CD4-positive, alpha-beta T cell treated with Interleukin-4 for 4 hours (primary cell): ENCODE measurements at places on chromosomes 6 and 20.
A peak's percentile ranks its signal among the peaks of the same experiment; 100 is the strongest.

GRCh38 chr6:150322466-150322871 lies 46.3 kb upstream of the IYD start:
- no peak for DNase-seq

DNA sequence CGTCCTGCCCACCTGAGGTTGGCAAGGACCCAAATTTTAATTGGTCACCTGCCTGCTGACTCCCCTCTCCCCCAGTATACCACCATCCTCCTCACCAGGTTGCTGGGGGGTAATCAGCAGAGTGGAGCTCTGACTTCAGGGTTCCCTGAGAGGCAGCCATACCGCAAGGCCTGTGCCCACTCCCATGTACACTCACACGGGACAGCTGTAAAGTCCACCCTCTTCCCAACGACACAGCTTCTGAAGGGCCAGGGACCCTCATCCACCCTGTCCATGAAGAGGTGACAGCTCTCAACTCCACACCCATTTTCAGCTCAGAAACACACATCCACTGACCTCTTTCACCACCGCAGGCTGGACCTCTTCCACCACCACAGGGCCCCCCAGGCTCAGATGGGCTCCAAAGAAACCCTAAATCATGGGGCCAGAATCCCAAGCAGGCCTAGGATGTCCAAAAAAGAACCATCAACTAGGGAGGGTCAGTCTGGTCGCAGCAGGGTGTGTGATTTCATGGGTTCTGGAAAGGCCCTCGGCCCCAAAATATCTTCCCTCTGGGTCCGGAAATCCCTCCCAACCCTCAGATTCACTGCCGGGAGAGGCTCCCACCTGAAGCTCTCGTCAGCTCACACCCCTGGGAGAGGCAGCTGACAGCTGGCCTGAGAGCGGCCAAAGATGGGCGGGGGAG lies 30.0 kb downstream of the TFEB start:
- DNase-seq, result no peak

DNA sequence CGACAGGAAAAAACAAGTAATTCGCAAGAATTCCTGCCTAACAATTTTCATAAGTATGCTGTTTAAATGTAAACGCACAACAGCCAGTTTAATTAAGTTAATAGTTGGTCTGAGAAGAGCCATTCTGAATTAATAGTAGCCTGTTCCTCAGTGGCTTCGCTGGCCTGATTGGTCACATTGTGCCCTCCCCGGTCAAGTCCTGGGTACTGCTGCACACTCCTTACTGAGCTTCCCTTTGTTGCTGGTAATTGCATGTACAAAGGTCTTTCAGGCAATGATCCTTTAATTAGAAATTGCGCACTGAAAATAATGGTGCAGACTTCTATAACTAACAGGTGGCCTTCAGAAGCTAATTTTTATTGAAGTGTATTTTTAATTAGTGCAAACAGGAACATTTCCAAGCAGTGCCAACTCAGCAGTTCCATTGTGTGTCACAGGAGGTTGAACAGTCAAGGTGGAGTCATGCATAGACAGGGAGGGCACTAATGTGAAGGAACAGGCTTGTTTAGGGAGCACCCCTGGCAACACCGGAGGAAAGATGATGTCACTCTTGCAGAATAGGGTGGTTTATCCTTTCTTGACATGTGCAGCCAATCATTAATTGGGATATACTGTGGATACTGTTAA lies 92.6 kb upstream of the SLC22A23 start:
- no peak for DNase-seq

- DNase-seq, result no peak
These were observed 13.0 kb upstream of the RBM24 start for GRCh38 chr6:17268114-17268513.

- DNase-seq, result no peak
These were observed 22.7 kb downstream of the MRPL14 start for GRCh38 chr6:44104481-44105021.

- no peak for DNase-seq
These were observed 567.7 kb downstream of the ADGRB3 start for GRCh38 chr6:69202768-69203167.

DNA sequence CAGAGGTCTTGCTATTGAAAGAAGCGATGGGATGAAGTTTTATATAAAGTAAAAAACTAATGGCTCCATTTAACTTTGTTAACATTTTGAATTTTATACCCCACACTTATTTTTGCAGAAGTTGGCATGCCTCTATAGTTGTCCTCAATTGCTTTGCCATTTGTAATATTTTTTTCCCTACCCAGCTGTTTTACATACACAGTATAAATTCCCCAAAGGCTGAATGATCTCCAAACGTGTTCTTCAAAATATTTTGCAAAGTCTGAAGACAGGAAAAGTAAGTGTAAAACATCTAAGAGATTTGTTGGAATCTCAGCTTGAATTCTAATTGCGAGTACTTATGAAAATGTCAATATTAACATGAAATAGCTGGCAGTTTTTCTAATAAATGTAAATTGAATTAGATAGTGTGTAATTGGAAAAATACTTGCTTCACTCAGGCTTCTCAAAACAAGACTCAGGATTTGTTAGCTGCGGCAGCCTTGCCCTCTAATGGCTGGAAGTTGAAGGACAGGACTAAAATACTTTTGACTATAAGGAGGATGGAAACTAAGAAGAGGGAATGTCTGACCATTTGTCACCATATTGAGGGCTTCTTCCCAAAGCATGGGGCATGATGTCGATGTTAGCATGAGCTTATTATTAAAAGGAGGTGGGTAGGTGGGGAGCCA lies 226.8 kb downstream of the UST start:
- no peak for DNase-seq

DNA sequence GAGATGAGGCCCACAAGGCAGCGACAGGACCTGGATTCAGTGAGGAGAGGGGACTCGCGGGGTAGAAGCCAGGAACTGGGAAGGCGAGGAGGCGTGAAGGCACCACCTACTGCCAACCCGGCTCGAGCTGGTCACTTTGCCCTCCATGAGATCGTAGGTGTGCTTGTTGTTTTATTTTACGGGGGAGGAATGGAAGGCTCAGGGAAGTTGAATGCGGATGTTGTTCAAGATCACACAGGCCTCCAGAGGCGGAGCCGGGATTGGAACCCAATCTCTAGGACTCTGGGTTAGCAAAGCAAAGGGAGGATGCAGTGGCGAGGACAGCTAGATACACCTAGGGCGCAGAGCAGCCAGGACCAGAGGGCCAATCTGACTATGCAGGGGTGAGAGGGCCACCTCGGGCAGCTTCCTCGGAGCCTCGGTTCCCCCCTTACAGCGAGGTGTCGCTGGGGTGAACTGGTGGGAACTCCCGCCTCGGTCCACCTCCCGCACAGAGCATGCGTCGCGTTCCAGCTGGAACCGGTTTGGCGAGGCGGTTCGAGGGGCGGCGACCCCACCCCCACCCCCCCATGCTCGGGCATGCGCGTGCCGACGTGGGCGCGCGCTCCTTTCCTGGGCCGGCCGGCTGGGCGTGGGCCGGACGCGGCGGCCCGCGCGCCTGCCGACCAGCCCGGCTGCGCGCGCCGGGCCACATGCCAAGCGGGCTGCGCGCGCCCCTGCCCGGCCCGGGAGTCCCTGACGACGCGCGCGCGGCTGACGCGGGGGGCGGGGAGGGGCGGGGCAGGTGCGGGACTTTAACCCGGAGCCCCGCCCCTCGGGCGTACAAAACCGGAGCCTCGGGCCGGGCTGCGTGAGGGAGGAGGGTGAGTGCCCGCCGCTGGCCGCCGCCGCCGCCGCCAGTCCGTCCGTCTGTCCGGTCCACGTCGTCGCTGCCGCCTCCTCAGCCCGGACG lies 80.4 kb upstream of the MYL9 start:
- DNase-seq, result peak; percentile 90

DNA sequence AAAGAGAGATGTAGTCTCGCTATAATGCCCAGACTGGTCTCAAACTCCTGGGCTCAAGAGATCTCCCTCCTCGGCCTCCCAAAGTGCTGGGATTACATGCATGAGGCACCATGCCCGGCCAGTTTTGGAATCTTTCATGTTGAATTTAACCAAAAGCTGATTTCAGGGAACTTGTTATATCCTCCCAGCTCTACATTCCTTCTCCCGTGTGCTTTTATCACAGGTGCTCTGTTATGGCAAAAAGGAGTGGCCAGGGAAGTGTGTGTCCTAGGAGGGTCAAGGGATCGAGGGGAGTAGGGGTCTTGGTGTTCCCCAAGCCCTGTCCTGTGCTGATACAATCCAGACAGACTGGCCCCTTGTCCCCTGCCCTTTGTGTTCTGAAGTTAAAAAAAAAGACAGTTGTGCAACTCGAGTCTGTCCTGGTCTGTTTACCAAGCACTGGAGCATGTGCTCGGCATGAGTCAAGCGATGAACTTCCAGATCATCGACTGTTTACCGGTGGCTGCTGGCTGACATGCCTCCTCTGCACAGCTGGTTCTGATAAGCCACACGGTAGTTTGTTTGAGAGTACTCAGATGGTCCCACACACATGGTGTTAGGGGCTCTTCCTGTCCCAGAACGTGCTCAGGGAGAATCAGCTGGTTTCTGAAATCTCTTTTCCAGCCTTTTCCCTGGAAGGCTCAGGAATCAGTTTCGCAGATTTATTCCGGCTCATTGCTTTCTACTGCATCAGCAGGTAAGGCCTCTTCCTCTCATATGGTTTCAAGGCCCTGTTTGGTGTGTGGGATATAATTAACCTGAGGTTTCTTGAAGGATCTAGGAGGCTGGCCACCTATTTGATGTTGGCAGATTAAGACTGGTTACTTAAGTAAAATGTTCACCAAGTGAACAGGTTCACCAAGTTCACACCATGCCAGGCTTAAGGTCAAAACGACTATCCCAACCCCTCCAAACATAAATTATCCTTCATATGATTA lies 52.6 kb upstream of the NAA20 start:
- no peak for DNase-seq

DNA sequence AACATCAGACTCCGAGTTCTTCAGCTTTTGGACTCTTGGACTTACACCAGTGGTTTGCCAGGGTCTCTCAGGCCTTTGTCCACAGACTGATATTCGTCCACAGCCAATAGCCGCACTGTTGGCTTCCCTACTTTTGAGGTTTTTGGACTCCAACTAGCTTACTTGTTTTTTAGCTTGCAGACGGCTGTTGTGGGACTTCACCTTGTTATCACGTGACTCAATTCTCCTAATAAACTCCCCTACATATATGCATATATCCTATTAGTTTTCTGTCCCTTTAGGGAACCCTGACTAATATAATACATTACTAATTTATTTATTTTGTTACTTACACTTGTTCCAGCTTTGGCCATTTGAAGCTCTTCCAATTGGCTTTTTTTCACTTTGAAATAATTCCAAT lies 311.3 kb downstream of the BMP2 start:
- no peak for DNase-seq

- DNase-seq, result no peak
These were observed 474 bp downstream of the RBM38 start for GRCh38 chr20:57391439-57392301.

GRCh38 chr6:151330130-151330696 lies 61.1 kb downstream of the ZBTB2 start:
- no peak for DNase-seq

DNA sequence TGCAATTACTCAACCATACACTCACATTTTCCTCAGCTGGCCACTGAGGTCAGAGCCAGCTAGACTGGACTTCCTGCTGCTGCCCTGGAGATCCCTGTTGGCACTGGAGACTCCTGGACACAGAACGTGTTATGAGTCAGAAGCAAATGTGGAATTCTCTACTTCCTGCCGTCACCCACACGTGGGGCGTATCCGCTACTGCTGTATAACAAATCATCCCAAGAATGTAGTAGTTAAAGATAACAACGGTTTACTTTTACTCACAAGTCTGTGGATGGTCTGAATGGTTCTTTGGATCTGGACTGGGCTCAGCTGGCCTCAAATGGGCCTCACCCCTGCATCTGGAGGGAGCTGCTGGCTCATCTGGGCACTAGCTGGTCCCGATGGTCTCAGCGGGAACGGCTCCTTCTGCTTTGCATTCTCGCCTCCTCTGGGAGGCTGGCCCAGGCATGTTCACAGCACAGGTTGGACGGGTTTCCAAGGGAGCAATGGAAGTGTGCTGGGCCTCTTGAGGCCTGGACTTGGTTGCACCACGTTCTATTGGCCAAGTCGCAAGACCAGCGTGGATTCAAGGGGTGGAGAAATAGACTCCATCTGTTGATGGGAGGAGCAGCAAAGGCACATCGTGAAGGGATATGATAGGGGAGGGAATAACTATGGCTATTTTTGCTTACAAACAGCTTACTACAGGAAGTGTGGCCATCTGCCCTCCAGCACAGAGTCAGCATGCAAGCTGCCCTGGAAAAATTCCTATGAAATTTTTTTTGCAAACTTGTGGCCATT lies 118.5 kb downstream of the SNX5 start:
- DNase-seq, result no peak

DNA sequence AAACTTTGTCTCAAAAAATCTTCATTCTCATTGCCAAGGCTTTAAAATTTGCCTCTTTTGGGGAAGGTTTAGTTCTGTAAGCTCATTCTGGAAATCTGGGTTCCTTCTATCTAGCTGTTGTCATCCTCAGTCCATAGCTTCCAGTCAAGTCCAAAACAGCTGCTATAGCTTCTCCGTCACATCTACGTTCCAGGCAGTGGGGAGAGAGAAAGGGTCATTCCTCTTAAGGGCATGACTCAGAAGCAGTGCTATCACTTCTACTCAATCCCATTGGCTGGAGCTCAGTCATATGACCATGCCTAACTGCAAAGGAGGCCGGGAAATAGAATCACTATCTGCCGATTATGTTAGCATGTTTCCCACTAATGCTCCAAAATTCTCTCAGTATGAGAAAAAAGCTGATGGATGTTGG lies 141.4 kb upstream of the PTPN1 start:
- DNase-seq, result no peak

- no peak for DNase-seq
These were observed 38.0 kb downstream of the CD164 start for GRCh38 chr6:109344226-109344625.

DNA sequence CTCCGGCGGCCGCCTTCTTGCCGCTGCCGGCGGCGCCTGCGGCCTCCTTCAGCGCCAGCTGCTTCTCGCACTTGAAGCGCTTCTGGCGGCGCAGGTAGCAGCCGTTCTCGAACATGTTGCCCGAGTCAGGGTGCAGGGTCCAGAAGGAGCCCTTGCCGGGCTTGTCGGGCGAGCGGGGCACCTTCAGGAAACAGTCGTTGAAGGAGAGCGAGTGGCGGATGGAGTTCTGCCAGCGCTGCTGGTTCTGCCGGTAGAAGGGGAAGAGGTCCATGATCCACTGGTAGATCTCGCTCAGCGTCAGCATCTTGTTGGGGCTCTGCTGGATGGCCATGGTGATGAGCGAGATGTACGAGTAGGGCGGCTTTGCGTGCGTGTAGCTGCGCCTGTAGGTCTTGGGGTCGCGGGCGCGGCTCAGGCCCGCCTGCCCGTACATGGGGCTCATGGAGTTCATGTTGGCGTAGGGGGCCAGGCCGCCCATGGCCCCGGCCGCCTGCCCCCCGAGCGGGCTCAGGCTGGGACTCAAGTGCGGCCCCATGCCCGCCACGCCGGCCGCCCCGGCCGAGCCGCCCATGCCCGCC lies 1.9 kb downstream of the FOXA2 start:
- DNase-seq, result no peak
